ENCODE measurements at places on chromosomes 6 and 20. TPM values are rescaled to one million over a fixed set of nuclear protein-coding genes. Genes with fewer than 3 reads are reported as not detected.

PPP1R16B gene
- 2.1 TPM for total RNA-seq

PRPH2 gene
- 0.32 TPM for total RNA-seq

ALDH5A1 gene
- 16.4 TPM for total RNA-seq

LAMA4 gene
- 15.8 TPM for total RNA-seq

NR2E1 gene
- total RNA-seq = not detected

C20orf141 gene
- not detected for total RNA-seq

MBOAT1 gene
- total RNA-seq = 45.7 TPM

PRKN gene
- 3.7 TPM for total RNA-seq

SLA2 gene
- total RNA-seq = 0.59 TPM

RAB44 gene
- 0.30 TPM for total RNA-seq

GRCh38 chr20:21344206-21344900, 41.2 kb downstream of the XRN2 start:
- no peak for DNase-seq

DNA sequence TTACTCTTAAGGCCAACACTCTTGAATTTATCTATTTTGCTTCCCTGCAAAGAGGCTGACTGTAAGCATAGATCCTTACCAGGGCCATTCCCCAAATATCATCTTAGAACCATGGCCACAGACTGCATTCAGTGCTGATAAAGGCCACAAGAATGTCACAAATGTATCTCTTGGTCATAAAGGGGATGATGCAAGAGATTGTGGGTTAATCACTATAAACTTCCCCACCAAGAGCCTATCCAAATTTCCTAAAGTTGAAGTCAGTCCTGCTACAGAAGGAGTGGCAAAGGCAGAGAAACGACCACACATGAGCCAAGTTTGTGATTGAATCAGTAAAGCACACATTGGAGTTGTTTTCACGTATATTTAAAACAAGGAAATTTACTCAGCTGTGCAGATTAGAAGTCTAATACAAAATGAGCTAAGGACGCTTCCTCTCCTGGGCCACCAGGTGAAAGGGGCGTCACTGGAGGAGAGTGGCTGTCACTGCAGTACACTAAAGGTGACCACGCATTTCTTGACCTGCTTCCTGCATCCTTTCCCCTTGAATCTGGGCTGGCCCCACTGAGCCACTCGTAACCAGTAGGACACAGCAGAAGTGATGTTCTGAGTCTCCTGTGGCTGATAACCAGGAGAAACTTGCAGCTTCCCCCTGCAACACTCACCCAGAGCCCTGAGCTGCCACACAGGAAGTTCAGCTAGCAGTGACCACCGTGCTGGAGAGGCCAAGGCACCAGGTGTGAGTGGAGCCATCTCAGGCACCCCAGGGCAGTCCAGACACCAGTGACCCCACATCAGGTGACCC, 181.9 kb downstream of the SYNDIG1 start:
- DNase-seq = no peak

DNA sequence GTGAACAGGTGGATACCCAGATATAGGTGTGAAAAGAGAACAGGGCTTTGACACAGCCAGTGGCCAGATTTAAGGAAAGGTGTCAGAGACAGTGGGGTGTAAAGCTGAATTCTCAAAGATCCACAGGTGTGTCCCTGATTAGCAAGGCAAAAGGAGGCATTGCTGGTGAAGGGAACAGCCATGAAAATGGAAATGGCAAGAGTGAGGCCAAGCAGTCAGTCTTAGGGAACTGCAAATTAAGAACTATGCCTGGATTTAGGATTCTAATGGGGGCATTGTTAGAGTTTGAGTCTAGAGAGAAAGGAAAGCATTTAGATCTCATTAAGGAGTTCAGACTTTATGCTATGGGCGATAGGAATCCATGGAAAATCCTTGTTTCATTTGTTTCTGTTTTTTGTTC, 789.2 kb downstream of the MAFB start:
- DNase-seq = no peak

DNA sequence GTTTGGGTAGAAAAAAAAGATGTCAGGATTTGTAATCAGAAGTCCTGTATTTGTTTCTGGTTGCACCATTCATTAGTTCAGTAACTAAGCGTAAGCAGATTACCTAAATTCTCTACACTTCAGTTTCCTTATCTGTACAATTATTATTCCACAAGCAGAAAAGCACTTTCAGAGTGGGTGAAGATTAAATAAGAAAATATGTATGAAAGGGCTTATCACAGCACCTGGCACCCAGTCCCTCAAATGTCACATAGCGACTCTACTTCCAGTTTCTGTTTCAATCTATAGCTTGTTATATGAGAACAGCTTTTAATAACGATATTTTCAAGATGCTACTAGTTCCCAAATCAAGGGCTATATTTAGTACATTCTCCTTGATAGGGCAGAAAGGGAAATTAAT, 31.4 kb downstream of the RGS17 start:
- DNase-seq = no peak

DNA sequence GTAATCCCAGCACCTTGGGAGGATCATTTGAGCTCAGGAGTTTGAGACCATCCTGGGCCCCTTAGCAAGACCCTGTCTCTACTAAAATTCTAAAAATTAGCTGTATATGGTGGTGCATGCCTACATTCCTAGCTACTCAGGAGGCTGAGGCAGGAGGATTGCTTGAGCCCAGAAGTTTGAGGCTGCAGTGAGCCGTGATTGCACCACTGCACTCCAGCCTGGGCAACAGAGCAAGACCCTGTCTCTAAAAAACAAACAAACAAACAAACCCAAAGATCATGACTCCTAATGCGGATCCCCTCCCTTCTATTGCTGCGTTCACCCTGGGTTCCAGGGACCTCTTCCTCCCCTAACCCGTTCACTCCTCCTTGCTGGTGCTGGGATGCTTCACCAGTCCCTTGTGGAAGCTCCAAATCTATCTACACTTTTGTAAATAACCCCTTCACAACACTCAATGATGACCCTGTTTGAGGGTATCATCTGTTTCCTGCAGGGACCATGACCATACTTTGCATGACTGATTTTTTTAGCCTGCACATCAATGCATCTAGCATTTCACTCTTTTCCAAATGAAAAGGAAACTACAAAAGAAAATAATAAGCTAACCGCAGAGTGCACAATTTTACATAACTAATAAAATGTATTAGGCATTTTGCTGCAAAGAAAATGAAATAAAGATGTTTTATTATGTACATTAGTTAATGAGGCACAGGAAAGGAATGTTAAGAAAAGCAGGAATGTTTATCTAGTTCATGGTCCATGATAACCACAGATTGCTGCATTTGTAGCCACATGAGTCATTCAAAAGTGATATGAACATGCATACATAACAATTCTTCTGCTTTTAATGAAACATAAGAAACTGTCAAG, 30.5 kb upstream of the IPCEF1 start:
- no peak for DNase-seq

DNA sequence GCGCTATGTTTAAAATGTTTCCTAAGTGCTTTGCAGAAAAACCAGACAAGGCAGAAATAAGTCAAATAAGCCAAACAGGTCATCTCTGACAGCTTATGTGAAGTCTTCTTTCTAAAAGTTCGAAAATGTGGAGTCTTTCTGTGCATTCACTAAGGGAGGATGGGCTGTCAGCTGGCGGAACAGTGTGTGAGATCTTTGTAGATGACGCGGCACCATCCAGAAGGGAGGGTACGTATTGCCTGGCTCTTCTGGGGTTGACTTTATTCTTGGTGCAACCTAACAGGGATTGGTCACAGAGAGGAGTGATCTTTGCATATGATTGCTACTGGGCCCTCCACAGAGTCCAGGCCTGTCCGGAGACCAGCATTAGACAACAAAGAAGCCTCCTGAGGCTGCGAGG, 114.5 kb upstream of the EDN1 start:
- no peak for DNase-seq

DNA sequence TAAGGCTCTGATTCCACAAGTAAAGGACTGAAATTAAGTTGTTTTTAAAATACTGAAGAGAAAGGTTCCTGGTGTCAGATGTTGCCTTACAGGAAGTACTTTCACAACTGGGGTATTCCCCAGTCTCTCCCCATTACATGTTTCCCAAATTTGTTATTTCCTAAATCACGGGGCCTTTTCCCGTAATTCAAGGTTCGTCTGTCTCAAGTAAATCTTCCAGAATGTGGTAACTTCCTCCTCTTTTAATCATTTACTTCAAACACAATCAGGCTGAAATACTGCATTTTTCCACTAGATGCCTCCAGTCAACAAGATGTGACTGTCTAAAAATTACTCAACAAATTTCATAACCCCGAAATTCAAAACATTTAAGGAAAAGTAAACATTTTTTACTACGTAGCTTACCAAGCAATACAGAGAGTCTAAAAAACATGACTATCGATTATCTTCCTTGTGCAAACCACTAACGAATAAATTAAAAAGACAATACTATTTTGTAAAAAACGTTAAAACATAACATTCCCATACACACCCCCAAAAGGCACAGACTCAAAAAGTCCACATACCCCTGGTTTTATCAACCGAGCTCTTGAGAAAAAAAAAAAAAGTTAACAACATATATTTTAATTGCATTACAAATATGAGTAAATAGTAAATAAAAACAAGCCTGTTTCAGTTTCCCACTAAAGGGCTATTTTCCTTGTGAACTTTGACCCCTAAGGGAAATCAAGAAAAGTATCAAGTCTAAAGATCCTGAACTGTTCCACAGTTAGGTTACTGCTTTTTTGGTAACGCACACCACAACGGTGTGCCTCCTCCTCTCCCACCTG, 1.7 kb downstream of the SOD2 start:
- DNase-seq = peak; percentile 57

Measured in colonic mucosa (tissue), 4 donors.